Testis (tissue), 5 donors: ENCODE measurements at places on chromosomes 1 and 21. TPM values are rescaled to one million over a fixed set of nuclear protein-coding genes. Genes with fewer than 3 reads are reported as not detected.

DNA sequence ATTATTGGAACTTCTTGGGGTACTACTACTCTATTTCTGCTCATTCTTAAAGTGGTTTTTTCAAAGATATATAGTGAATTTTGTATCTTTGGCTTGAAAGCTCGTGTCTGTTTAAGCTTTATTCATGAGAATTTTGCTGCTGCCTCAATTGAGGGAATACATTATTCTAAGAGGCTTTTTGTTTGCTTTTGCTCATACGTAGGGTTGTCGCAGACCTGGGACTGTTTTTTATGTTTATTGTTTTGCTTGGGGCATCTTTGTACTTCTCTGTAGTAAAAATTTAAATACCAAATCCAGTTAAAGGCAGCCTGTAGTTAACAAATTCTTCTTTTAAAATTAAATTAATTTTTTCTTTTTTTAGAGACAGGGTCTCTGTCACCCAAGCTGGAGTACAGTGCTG, 62.3 kb downstream of the ANGPTL1 start:
- H3K36me3 ChIP-seq: no peaks in the 10 kb centered on the region
- no peak overlapping the region for H3K4me3 ChIP-seq
- H3K4me1 ChIP-seq: no peaks in the 10 kb centered on the region
- DNase-seq: no peak

GRCh38 chr1:206809504-206810084, 37.3 kb upstream of the IL10 start:
- H3K4me3 ChIP-seq: no peak overlapping the region
- no peaks in the 10 kb centered on the region for H3K27me3 ChIP-seq
- no peaks in the 10 kb centered on the region for H3K4me1 ChIP-seq
- no peaks in the 10 kb centered on the region for H3K36me3 ChIP-seq

The CNIH3 gene
- polyA plus RNA-seq: 8.5 TPM

The PODN gene
- polyA plus RNA-seq: 69.3 TPM

The KRTAP13-2 gene
- not detected for polyA plus RNA-seq

The ARHGAP29 gene
- polyA plus RNA-seq: 24.9 TPM

- no peak overlapping the region for H3K27ac ChIP-seq
- H3K4me3 ChIP-seq: no peak overlapping the region
- no peak for DNase-seq
- H3K27me3 ChIP-seq: no peaks in the 10 kb centered on the region
- no peaks in the 10 kb centered on the region for H3K4me1 ChIP-seq
- no peaks in the 10 kb centered on the region for H3K36me3 ChIP-seq
These were observed 17.7 kb upstream of the NTPCR start for GRCh38 chr1:232932486-232933425.

DNA sequence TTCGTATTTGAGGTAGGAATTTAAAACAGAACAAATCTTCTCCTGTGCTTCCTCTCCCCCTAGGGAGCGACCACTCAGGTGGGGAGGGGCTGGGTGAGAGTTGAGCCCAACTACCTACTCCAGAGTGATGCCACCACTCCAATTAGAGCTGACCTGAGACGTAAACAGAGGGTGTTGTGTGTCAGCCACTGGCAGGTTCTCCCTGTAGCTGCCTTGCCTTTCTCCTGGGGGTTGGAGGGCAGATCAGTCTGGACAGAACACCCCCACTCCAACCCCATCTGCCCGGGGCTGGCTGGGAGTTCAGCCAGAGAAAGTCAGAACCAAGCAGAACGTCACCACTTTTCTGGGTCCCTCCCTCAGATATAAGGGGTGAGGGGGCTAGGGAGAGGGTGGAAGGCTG, 2.0 kb downstream of the HPDL start:
- no peaks in the 10 kb centered on the region for H3K36me3 ChIP-seq
- H3K27ac ChIP-seq: no peak overlapping the region
- peaks cover 9% of the 10 kb centered on the region for H3K4me1 ChIP-seq
- DNase-seq: no peak
- H3K27me3 ChIP-seq: no peaks in the 10 kb centered on the region

- H3K27ac ChIP-seq: peak overlapping the region; percentile 91
- peak overlapping the region; percentile 83 for H3K4me3 ChIP-seq
- no peaks in the 10 kb centered on the region for H3K27me3 ChIP-seq
- peaks cover 34% of the 10 kb centered on the region for H3K4me1 ChIP-seq
- DNase-seq: peak; percentile 46
These were observed 524 bp downstream of the TP53BP2 start for GRCh38 chr1:223845037-223845809.
